ENCODE measurements at places on chromosomes 5 and 9.
A peak's percentile ranks its signal among the peaks of the same experiment; 100 is the strongest.

DNA sequence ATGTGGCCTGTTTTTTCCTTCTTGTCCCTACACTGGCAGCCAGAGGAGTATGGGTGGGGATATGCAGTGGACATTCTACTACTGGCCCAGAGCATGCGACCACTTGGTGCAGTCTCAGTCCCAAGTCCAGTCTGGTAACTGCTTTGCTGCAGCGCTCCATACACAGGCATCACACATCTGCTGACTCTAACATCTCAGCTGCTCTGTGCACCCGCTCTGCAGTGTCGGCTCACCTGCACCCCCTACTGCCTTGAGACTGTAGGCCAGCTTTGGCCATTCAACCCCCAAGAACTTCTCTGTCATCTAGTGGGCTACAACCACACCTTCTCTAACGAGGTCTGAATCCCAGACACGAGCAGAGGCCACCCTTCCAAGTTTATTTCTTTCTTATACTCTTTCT, 46.4 kb upstream of the SLCO6A1 start:
- DNase-seq = no peak

GRCh38 chr9:136410500-136411287, at the start of the genes ENTR1 and PMPCA:
Gene ENTR1, minus strand, starts transcription at chr9:136410614. Its CDS starts 217 bp downstream, at chr9:136410397.
Gene PMPCA, plus strand, starts transcription at chr9:136410658. Its CDS starts 11 bp downstream, at chr9:136410669.
- peak; percentile 91 for DNase-seq

- DNase-seq = no peak
These were observed 265.1 kb upstream of the MVB12B start for GRCh38 chr9:126061575-126061974.

GRCh38 chr9:18660001-18660400, 186.0 kb downstream of the ADAMTSL1 start:
- DNase-seq = no peak

DNA sequence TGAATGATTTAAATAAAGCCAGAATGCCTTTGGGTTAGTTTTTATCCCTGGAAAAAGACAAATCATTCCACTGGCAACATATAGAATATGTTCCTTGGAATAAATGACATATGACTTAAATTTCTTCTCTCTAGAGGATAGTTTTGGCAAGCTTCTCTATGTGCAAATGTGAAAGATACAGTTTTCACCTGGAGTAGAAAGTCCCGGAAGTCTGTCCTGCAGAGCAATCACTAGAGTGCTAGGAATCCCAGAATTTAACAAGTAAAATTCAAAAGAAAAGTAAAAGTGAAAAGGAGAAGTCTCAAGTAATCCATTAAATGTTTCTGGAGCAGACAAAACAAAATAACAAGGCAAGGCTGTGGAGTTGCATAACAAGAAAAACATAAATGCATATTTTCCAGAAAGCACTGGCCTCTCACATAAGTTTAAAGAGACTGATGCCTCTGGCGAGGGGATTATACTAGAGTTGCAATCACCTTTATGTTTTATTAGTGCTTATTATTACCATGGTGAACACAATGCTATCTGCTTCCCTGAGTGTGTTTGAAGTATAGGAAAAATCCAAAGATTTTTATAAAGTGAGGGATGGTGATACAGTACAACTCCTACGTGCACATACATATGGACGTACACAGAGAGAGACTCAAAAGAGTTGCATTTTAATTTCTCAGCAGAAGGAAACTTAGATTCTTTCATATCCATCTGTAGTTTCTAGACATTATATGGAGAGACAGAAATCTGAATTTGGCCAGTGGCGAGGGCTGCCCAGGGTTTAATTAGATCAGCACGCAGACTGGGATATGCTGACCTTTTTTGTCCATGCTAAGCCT, 188.3 kb upstream of the ANKRD55 start:
- no peak for DNase-seq

GRCh38 chr5:75965292-75965691, 117.9 kb upstream of the SV2C start:
- no peak for DNase-seq

DNA sequence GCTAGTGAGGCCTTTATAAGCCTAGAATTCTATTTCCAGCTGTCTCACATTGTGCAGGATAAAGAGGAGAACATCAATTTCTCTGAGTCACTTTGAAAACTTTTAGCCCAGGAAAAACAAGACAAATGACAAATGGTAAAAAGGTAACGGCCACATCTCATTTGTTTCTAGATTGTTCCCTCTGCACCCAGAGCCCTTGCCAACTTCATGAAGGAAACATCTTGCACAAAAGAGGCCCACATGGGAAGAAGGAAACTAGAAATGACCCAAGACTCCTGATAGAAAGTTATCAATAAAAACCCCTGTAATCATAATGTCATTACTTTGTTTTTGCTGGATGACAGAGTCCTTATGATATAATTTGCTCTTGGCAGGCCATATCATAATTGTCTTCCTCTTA, 5.3 kb downstream of the DPYSL3 start:
- DNase-seq = no peak

GRCh38 chr5:150642567-150642927, 2.1 kb downstream of the SYNPO start:
- no peak for DNase-seq

- no peak for DNase-seq
These were observed 6.8 kb downstream of the NR2F1 start for GRCh38 chr5:93589829-93590215.

- DNase-seq = no peak
These were observed 103.0 kb downstream of the SPATA31D1 start for GRCh38 chr9:82091610-82092009.

GRCh38 chr9:109037946-109038715, 24.8 kb upstream of the CTNNAL1 start:
- DNase-seq = no peak

DNA sequence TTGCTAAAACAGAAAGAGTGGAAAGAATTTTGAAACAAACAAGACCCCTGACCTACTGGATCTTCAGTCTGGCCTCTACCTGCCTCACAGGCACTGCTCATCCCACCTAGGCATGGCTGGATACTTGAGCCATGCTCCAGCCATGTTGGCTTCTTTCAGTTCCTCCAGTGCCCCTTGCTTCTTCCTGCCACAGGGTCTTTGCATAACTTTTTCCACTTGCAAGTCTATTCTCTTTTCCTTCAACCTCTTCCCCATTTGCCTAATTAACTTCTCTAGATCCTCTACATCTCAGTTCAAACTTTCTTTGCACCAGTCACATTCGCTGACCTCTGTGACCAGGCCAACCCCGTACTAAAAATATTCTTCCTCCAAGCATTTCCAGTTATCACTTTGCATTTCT, 50.4 kb downstream of the STARD4 start:
- DNase-seq = no peak

DNA sequence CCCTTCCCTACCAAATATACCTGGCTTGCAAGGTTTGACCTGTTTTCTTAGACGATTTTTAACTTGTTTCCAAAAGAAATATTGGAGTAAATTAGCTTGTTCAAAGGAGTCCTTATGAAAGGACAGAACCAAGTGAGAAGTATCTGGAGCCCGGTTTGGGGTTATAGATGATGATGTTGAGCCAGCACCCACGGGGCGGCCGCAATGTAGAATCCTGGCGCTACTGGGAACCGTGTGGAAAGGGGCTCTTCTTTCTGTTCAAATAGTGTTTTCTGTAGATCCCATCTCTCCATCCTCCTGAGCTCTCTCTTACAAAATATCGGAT, 517 bp upstream of the EXOSC2 start:
- no peak for DNase-seq

DNA sequence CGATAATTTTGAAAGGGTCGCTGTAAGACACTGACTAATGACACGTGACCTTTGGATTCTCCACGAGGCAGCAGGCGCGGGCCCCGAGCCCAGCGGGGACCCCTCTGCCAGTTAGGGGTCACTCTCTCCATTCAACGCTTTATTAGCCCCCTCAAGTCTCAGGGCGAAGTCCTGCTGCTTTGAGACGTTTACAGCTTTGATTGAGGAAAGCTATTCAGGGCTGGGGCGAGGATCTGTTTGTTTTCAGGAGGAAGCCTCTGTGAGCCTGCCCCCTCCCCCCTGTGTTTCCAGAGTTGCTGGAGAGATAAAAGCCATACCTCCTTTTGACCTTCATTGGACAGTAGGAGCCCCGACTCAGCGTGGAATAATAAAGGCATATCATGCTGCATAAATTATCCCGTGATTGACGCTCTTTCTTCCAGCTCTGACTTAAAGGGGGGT, 31.4 kb upstream of the MSX2 start:
- no peak for DNase-seq

DNA sequence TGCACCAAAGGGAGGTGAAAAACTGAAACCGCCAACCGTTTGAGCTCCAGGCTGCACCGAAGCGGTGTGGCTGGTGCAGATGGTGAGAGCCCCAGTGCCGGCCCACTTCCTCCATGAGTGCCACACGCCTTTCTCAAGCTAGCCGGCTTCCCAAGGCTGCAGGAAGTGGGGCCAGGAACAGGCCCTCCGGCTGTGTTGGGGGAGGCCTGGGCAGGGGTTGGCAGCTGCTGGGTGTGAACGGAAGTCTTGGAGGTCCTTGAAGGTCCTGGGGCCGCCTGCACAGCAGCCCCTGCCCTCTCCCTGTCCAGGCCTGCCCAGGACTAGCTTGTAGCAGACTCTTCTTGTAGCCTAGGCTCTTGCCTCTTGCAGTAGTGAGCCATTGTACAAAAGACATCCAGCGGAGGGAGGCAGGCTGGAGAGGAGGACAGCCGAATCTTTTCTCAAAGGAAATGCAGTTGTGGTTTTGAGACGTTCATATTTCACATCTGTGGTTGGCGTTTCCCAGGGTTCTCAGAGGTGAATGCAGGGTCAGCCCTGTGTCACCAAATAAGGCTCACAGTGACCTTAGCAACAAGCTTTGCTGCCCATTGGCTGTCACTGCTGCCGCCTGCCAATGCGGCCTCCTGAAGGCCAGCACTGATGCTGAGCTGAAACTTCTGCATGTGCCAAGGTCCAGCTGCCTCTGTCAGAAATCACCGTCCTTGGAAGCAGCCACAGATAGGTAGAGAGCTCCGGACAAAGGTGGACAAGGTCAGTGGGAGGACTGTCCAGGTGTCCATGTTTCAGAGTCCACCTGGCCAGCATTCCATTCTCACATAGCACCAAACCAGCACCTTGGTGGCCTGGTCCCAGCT, 23.9 kb downstream of the IRF1 start:
- DNase-seq = no peak

- no peak for DNase-seq
These were observed 25.1 kb downstream of the RAPGEF1 start for GRCh38 chr9:131714821-131715220.

DNA sequence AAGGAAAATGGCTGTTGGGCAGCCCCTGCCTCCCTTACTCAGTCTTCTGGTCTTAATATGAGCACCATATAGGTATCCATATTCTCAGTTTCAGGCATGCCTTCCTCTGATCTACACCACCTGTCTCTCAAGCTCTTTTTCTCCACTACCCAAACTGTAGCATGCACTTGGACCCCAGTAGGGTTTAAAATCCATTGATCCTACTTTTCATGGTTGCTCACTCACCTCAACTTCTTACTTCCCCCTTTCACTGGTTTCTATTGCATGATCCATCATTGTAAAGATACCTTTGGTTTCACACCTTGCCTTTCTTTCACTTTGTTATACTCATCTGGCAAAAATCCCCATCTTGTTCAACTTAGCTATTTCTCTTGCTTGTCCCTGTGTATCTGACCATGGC, 159.4 kb downstream of the KDM4C start:
- DNase-seq = no peak

- DNase-seq = no peak
These were observed 36.4 kb upstream of the DAB2 start for GRCh38 chr5:39461007-39461682.

GRCh38 chr9:97484134-97484533, 17.3 kb upstream of the TMOD1 start:
- DNase-seq = no peak

- DNase-seq = no peak
These were observed 142.0 kb downstream of the ZNF608 start for GRCh38 chr5:124604419-124604818.

GRCh38 chr9:129887334-129888292, 52.4 kb downstream of the USP20 start:
- no peak for DNase-seq

DNA sequence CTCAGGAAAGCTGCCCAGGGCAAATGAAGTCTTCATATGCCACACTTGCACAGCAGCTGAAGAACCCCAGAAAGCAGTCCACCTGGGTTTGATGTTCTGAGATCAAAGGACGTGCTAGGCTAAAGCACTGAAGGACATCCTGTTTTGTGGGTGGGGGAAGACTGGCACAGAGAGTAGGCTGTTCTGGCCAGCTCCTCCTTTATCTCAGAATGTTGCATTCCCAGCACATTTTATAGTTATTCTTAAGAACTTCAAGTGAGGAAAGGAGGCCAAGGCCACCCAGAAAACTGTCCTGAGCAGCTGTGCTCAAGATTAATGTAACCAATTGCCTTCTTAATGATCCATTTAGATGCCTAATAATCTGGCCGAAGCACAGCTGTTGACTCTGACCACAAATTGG, 10.9 kb downstream of the SHOC1 start:
- no peak for DNase-seq

GRCh38 chr5:118533156-118533555, 455.2 kb downstream of the DTWD2 start:
- no peak for DNase-seq

GRCh38 chr9:81119591-81119990, 569.8 kb downstream of the TLE1 start:
- no peak for DNase-seq

DNA sequence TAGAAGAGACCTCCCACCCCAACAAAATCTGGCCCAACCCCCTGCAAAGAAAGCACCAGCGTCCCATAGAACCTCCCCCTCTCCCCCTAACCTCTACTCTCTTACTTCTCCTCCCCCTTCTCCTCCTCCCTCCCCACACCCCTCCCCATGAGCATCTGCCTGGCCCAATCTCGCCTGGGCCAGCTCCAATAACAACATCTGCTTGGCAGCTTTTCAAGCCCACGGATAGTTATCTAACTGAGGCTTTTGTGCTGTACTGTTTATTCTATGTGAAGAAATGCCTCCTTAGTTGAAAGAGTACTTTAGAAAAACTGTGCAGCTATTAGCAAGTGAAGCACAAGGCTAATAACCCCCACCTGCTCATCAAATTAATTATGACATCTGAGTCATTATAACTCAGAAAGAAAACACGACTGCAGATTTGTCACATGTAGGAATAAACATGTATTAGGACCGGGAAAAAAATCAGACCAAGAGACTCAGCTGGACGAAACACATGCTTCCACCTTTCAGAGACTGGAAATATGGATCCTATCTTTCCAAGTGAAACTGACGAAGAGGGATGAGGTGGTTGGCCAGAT, 42.8 kb downstream of the NFIB start:
- peak; percentile 88 for DNase-seq

DNA sequence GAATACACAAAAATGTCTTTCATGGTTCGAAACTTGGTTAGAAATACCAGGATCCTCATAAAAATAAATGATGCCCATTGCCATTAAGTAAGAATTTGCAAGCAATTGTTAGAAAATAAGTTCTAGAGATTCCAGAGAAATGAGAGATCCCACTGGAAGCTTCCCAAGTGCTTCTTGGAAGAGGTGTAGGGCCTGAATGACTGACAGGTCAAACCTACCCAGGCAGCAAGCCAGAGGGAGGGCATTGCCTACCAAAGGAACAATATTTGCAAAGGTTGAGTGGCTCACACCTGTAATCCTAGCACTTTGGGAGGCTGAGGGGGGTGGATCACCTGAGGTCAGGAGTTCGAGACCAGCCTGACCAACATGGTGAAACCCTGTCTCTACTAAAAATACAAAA, 777.0 kb upstream of the WWC1 start:
- DNase-seq = no peak

GRCh38 chr5:65760504-65761275, 38.7 kb downstream of the NLN start:
- peak; percentile 40 for DNase-seq

All from NCI-H774 (cell line).